Activated CD4-positive, alpha-beta memory T cell treated with anti-CD3 and anti-CD28 coated beads for 36 hours (primary cell): ENCODE measurements at places on chromosomes 1 and 21. TPM values are rescaled to one million over a fixed set of nuclear protein-coding genes. Genes with fewer than 3 reads are reported as not detected.

GRCh38 chr1:238489006-238489405 lies 598.3 kb upstream of the ZP4 start:
- no peaks in the 10 kb centered on the region for H3K27me3 ChIP-seq
- no peak overlapping the region for H3K27ac ChIP-seq
- H3K36me3 ChIP-seq, result no peaks in the 10 kb centered on the region
- DNase-seq, result no peak

DNA sequence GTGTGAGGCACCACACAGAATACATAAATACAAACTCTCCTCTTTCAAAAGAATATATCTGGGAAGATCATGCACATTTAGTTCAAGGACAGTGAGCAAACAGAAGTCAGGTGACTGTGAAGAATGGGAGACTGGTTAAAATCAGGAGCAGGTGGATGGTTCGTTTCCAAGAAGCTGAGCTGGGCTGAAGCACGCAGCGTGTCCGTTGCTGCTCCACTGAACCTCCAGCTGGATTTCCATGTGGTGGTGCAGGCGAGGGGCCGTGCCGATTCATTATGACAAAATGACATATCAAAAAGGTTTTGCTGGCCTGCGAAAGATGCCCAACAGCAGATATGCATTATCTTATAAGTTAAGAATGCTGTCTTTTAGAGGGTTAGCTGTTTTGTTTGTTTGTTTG lies 66.0 kb downstream of the OLIG1 start:
- no peaks in the 10 kb centered on the region for H3K27me3 ChIP-seq
- no peaks in the 10 kb centered on the region for H3K4me1 ChIP-seq
- DNase-seq, result no peak
- H3K36me3 ChIP-seq, result no peaks in the 10 kb centered on the region
- H3K4me3 ChIP-seq, result no peak overlapping the region

- no peak for DNase-seq
- H3K27me3 ChIP-seq, result no peaks in the 10 kb centered on the region
- H3K4me1 ChIP-seq, result peaks cover 40% of the 10 kb centered on the region
- H3K27ac ChIP-seq, result no peak overlapping the region
- no peaks in the 10 kb centered on the region for H3K36me3 ChIP-seq
- no peak overlapping the region for H3K4me3 ChIP-seq
Observed at GRCh38 chr1:200152336-200152735, 124.8 kb downstream of the NR5A2 start.

DNA sequence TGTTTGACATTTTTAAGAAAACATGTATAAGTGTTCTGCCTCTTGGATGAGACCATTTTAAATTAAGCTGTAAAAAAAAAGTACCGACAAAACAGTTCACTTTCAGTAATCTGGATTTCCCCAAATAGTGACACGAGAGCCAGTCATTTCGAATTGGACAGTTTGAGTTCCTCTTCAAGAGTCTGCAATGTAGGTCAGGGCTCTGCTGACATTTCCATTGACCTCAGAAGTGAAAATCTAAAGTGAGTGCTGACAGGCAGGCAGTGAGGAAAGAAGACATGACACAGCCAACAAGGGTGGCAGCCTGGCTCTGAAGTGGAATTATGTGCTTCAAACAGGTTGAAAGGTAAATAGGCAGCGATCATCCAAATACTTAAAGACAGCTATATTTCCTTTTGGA lies at the start of gene IL23R:
TSS of gene IL23R (plus strand) at position 259 of the 400 bp plus-strand sequence. CDS start 1,667 bp downstream, outside the sequence.
- H3K27ac ChIP-seq, result peak within 1 kb of the TSS; percentile 91
- H3K4me1 ChIP-seq, result peaks cover 58% of the 10 kb centered on the region
- peak within 1 kb of the TSS; percentile 77 for H3K4me3 ChIP-seq
- peak; percentile 79 for DNase-seq
- H3K36me3 ChIP-seq, result peaks cover 31% of the 10 kb centered on the region

GRCh38 chr1:185463011-185463410 lies 146.0 kb upstream of the IVNS1ABP start:
- H3K27me3 ChIP-seq, result no peaks in the 10 kb centered on the region
- H3K4me3 ChIP-seq, result no peak overlapping the region
- DNase-seq, result no peak
- no peaks in the 10 kb centered on the region for H3K36me3 ChIP-seq

- H3K4me3 ChIP-seq, result no peak overlapping the region
- peaks cover 9% of the 10 kb centered on the region for H3K4me1 ChIP-seq
- H3K27ac ChIP-seq, result peak overlapping the region; percentile 63
- peaks cover 39% of the 10 kb centered on the region for H3K36me3 ChIP-seq
- no peaks in the 10 kb centered on the region for H3K27me3 ChIP-seq
Observed at GRCh38 chr1:37883671-37884070, 24.3 kb upstream of the MTF1 start.

- H3K27ac ChIP-seq, result no peak overlapping the region
- H3K27me3 ChIP-seq, result peaks cover 33% of the 10 kb centered on the region
- H3K36me3 ChIP-seq, result no peaks in the 10 kb centered on the region
- H3K4me1 ChIP-seq, result peaks cover 38% of the 10 kb centered on the region
- H3K4me3 ChIP-seq, result no peak overlapping the region
Observed at GRCh38 chr1:154873321-154873950, 3.4 kb upstream of the KCNN3 start.

GRCh38 chr21:44912158-44912473 lies 8.6 kb downstream of the ITGB2 start:
- peaks cover 25% of the 10 kb centered on the region for H3K36me3 ChIP-seq
- no peak for DNase-seq
- H3K4me1 ChIP-seq, result peaks cover 64% of the 10 kb centered on the region
- no peaks in the 10 kb centered on the region for H3K27me3 ChIP-seq
- peak overlapping the region; percentile 58 for H3K4me3 ChIP-seq

DNA sequence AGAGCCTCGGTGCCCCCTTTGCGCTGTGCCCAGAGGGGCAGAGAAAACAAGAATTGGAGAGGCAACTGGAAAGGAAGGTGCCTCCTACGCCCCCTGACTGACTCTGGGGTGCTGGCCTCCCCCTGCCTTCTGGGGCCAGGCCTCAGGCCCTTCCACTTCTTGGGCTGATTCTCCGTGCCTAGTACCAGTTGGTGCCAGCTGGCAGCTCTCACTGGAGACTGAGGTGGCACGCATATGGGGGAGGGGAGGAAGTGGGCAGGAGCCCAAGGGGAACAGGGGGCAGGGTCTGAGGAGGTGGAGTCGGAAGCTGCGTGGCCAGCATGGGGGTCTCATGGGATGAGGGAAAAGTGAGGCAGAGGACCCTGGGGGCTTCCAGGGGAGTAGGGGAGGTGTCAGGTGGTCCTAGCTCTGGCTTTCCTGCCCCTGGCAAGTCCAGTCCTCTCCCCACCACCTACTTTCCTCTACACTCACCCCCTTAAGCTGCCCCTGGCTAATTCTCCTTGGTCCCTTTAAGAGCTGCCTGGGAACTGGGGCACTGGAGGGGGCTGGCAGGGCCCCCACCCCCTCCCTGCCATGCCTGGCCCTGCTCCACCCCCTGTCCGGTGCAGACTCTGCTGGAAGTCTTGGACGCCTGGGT lies 6.5 kb upstream of the SEMA4A start:
- H3K4me1 ChIP-seq, result peaks cover 36% of the 10 kb centered on the region
- H3K4me3 ChIP-seq, result peak overlapping the region; percentile 50
- peak; percentile 33 for DNase-seq

- H3K27ac ChIP-seq, result no peak overlapping the region
- DNase-seq, result no peak
- no peak overlapping the region for H3K4me3 ChIP-seq
- peaks cover 28% of the 10 kb centered on the region for H3K36me3 ChIP-seq
- no peaks in the 10 kb centered on the region for H3K27me3 ChIP-seq
- H3K4me1 ChIP-seq, result no peaks in the 10 kb centered on the region
Observed at GRCh38 chr1:12251442-12251841, 21.6 kb downstream of the VPS13D start.

- H3K27me3 ChIP-seq, result peaks cover 45% of the 10 kb centered on the region
- H3K27ac ChIP-seq, result no peak overlapping the region
- H3K36me3 ChIP-seq, result peaks cover 14% of the 10 kb centered on the region
- peaks cover 15% of the 10 kb centered on the region for H3K4me1 ChIP-seq
- peak overlapping the region; percentile 63 for H3K4me3 ChIP-seq
Observed at GRCh38 chr21:36747815-36748383, 49.0 kb downstream of the SIM2 start.

DNA sequence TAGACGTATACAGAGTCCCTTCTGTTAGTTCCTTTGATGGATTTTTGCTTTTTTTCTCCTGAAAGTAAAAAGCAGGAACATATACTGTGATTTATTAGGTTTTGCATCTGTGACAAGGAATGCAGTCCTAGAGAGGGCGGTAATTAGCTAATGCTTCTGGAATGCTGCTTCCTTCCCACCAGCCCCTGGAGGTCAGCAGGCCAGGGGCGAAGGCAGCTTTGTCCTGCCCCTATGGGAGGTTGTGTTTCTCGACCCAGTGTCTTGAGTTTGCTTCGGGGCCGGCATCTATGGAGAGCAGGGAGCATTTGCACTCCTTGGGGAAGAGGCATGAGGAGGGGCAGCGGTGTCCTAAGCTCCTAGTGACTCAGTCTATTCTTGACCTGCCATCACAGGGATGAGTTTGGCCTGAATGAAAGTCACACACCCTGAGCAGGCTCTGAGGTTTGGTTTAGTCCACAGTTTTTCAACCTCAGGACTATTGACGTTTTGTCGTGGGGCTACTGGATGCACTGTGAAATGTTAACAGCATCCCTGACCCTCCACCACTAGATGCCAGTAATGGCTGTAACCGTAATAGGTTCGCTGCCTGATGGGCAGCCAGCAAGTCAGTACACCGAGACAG lies 85.0 kb upstream of the KCNJ15 start:
- no peak overlapping the region for H3K27ac ChIP-seq
- no peaks in the 10 kb centered on the region for H3K36me3 ChIP-seq
- no peaks in the 10 kb centered on the region for H3K27me3 ChIP-seq
- no peak overlapping the region for H3K4me3 ChIP-seq

DNA sequence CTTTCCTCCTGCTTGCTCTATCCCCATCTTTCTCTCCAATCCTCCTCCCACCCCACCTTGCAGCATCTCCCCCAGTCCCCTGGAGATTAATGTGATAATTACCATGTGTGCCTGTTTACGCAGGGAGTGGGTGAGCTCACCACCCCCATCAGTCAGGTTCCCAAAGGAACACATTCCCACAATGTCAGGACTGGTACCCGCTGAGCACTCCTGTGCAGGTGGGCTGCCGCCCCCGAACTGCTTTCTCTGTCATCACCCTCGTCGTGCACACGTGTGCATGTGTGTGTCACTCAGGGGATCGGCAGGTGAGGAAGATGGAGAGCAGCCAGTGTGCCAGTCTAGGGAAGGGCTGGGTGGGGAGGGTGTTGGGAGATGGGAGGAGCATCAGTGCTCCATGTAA lies 163.4 kb downstream of the CACNA1E start:
- DNase-seq, result no peak
- no peak overlapping the region for H3K27ac ChIP-seq
- H3K4me3 ChIP-seq, result no peak overlapping the region
- no peaks in the 10 kb centered on the region for H3K4me1 ChIP-seq
- peaks cover 12% of the 10 kb centered on the region for H3K27me3 ChIP-seq

DNA sequence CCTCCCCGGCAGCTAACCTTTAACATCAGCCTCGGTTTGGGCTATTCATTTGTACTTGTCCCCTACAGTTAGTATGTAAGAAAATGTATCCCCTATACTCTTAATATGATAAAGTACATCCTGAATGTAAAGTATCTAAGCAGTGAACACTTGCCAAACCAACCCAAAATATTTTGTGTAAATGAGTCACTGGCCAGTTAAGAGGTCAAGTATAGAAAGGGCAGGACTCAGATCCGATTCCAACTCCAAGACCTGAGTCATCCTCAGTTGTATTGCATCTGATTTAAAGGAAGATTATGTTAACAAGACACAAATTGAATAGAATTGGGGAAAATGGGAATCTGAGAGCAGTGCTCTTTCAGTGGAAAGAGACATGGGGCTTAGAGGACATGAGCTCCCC lies 84.4 kb downstream of the CD58 start:
- no peak overlapping the region for H3K4me3 ChIP-seq
- peaks cover 7% of the 10 kb centered on the region for H3K4me1 ChIP-seq
- no peaks in the 10 kb centered on the region for H3K27me3 ChIP-seq
- no peaks in the 10 kb centered on the region for H3K36me3 ChIP-seq

- H3K4me1 ChIP-seq, result no peaks in the 10 kb centered on the region
- no peaks in the 10 kb centered on the region for H3K27me3 ChIP-seq
- H3K27ac ChIP-seq, result no peak overlapping the region
- DNase-seq, result peak; percentile 13
Observed at GRCh38 chr1:212179394-212180076, 105.7 kb upstream of the PPP2R5A start.

- peak overlapping the region; percentile 14 for H3K27ac ChIP-seq
- H3K4me3 ChIP-seq, result no peak overlapping the region
- no peak for DNase-seq
- H3K27me3 ChIP-seq, result no peaks in the 10 kb centered on the region
Observed at GRCh38 chr1:116403496-116404136, 30.6 kb downstream of the ATP1A1 start.

DNA sequence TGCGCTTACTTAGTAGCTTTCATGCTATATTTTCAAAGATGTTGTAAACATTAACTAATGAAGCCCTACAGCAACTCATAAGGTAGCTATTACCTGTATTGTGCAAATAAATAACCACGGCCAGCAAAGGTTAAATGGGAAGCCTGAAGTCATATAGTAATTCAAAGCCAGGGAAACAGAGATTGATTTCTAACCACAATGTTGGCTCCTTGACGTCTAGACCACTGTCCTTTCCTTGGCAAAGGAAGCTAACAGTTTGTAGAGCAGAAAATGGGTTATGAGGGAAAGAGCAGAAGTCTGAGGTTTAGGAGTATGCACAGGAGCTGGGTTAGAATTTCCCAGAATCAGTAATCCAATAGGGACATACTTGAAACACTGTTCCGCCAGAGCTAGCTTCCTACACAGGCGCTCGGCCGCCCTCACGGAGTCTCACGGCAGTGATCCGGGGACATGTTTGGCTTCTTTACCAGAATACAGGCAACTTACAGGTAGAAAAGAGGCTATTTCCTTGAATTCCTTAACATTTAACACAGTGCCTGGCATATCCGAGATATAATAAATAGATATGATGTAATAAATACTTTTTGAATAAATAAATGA lies 298.8 kb upstream of the LYPLAL1 start:
- H3K27me3 ChIP-seq, result no peaks in the 10 kb centered on the region
- H3K4me1 ChIP-seq, result no peaks in the 10 kb centered on the region
- H3K4me3 ChIP-seq, result no peak overlapping the region
- DNase-seq, result no peak
- H3K36me3 ChIP-seq, result no peaks in the 10 kb centered on the region

ZSCAN20 gene
- total RNA-seq, result 3.8 TPM

ZBTB8A gene
- 0.27 TPM for total RNA-seq

OR2L2 gene
- not detected for total RNA-seq

ITGB3BP gene
- 59.5 TPM for total RNA-seq

KLF17 gene
- total RNA-seq, result not detected

LENEP gene
- 0.36 TPM for total RNA-seq

DDAH1 gene
- total RNA-seq, result not detected
